ENCODE measurements at places on chromosomes 12 and 14.

GRCh38 chr14:47778631-47779030, 103.2 kb upstream of the MDGA2 start:
- no peak for DNase-seq

- no peak for DNase-seq
These were observed 4.1 kb upstream of the STAB2 start for GRCh38 chr12:103583008-103583407.

- no peak for DNase-seq
These were observed 1.3 kb downstream of the TEDC1 start for GRCh38 chr14:105492031-105492970.

DNA sequence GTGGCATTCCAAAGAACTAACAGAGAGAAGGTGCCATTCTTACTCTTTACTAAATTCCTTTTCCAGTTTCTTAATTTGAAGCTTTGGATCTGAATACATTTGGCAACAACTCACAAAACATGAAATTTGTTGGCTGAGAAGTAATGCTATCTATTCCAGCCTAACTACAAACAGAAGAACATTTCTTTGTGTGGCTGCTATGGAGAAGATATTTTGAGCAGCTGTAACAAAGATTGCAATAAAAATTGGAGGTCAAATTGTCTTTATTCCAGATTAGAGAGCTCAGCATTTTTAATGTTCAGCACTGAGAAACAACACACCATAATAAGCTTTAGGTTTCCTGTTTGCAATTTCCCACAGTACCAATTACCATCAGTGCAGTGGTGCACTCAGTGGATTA, 835.8 kb upstream of the FLRT2 start:
- no peak for DNase-seq

DNA sequence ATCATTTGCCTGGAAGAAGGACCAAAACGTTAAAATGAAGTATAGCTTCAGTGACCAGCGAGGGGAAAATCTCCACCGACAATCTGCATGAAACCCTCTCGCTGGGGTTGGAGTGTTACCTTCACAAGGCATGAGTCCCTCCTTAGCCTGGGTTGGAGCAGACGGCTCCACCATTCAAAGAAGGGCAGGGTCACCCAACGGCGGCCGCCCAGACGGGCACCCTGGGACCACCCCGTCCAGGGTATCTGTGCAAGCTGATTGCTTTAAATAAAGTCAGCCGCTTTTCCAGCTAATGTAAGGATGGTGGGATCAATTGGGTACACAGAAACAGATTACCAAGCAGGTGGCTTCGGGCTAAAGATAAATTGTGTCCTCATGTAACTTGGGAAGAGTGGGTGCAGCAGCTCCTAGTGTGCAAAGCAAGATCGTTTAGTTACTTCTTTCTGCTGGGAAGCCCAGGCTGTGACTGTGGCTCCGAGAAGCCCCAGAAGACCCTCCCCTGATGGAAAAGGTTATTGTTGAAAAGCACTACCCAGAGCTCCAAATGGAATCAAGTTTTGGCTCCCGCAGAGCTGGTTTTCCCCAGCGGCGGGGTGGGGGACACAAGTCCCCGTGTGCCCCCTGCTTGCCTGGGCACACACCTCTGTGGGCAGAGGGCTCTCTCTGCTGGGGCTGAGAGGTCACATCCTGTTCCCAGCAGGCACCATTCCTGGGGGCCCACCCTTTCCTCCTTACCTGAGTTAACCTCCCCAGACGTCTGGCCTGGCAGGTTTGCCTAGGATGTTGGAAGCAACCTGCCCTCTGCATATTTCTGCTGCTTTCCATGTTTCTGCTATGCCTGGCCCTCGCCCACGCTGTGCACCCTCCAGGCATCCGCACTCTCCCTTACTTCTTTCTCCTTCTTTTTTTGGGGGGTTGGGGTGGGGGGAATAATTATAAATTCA, 318.6 kb upstream of the DIO3 start:
- no peak for DNase-seq

DNA sequence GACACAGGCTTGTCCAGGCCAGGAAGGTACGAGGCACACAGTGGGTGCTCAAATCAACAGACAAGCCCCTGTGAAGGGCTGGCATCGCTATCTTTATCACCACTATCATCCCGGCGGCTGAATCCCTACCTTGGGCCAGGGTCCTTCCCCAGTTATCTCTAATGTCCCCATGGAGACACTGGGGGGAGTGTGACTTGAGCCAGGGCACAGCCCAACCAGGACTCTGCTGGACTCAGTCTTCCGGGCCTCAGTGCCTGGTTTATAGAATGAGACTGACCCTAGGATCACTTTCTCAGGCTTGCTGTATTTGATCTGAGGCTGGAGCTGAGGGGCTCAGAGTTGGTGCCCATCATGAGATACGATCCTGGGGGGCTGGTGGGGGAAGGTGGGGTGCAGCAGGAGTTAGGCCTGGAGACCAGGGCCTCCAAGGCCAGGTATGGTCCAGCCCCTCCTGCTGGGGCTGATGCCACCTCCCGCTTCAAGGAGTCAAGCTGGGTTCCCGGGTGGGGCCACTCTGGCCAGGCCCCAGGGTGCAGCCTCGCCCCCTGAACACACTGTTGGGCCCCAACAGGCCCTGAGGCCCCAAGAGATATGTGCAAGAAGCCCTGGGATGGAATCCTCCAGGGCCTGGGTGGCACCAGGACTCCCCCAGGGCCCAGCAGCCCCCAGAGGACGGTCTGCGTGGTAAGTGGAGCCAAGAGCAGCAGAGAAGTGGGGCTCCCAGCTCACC, 11.8 kb downstream of the BEGAIN start:
- no peak for DNase-seq

DNA sequence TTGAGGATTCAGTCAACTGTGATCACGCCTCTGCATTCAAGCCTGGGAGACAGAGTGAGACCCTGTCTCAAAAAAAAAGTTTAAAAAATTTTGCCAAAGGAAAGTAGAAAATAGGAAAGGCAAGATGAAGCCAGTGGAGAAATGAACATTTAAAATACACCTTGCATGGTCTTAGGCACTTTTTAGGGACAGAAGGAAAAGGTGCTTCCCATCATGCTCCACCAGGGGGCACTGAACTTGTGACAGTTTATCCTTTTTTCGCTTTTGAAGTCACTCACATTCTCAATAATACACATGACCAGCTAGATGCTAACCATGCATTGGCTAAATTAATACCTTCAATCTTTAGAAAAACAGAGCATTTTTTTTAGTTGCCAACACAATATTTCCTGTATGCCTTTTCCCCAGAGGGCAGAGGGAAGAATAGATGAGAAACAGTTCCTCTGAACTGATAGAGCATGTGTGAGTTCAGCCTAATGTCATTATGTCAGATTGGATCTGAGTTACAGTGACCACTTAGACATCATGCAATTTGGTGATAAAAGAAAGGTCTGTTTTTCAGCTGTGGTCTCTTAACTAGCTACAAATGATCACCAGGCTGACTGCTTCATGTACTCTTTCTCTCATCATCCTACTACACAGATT, 221.8 kb upstream of the SSTR1 start:
- DNase-seq = no peak
